NAMALWA (cell line): ENCODE measurements at places on chromosomes 5 and 9.
A peak's percentile ranks its signal among the peaks of the same experiment; 100 is the strongest.

- no peak for DNase-seq
Observed at GRCh38 chr9:136984464-136985026, 1.8 kb downstream of the LCNL1 start.

- peak; percentile 93 for DNase-seq
Observed at GRCh38 chr5:81749561-81750307, 1.2 kb downstream of the SSBP2 start.

DNA sequence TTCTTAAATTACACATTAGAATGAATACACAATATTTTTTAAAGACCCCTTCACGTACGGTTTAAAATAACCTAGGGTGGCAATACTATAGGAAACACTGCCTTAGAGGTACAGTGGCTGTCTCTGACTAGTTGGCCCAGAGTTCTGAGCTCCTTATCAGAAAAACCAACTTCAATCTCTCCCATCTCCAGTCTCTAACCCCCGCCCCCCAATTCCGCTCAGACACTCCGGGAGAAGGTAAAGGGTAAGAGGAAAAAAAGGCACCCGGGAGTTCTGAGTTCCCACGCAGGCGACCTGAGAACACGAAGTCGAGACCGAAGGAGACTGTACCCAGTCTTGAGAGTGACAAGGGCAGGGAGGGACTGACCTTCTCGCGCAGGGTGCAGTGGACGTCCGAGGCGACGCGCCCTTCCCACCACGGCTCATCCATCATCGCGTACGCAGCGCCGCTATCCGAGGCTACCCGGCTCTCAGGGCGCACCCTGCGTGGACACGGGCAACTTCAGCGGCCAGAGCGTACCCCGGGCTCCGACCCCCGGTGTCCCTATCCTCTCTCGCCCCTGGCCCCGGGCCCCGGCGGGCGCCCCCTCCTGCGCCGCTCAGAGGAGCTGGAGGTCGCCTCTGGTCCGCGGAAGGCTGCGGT is 752 bp downstream of the CCNJL start:
- no peak for DNase-seq

- no peak for DNase-seq
Observed at GRCh38 chr5:102628441-102629175, 126.5 kb upstream of the PAM start.

DNA sequence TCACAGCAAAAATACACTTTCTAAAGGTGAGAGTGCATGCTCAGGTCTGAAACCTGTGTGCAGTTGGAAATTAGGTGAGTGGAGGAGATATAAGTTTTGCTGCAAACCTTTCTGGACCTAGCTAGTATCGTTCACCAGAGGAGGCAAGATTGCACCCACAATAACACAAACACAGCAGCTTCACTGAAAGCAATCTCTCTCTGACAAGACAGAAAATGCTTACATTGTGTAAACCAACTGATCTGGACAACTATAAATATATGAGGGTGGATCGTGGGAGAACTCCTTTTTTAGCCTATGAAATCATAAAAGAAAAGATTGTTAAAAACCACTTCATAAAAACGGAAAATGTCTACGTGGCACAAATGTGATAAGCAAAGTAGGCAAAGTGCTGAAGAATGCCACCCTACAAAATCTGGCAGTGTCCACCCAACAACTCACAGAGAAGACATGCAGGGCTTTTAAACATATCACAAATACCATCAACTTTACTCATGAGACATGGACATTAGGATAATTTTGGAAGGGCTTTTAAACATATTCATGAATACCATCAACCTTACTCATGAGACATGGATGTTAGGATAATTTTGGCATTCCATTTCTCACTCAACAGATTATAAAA is 134.3 kb downstream of the CDH18 start:
- DNase-seq = no peak

DNA sequence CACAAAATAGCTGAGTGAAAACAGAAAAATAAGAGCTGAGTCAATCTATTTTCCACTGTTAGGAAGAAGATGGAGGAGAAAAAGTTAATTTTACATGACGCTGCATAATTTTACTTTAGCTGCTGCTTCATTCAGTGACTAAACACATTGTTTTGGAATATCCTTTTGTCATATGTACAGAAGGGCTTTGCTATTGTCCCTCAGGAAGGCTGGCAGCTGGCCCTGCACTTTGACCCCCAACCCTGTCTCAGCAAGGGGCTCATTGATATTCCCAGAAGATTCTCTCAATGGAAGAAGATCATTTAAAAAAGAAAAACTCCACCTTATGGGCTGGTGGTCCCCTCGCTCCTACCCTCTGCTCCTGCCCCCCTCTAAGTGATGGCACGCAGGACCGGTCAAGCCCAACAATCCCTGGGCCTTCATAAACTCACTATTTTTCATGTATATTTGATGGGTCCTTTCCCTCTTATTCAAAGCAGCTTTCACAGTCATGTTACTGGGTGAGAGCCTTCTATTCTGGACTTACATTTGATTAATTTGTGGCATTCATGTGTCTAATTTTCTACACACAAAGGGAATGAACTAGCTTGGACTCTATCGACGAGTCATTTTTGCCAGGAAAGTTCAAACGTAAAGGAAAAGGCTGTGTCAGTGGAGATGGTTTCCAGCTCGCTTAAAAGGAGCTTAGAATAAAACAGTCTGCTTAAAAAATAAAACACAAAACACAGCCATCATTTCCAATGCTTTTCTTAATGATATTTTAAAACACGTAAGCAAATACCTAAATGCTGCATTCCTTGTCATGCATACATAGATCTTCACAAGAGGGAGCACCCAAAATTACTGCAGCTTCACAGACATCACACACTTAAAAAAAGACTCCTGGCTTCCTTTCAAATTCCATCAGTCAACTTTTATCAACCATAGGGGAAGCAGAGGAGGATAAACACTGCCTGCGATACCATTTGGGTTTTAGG is 104.7 kb downstream of the EFNA5 start:
- no peak for DNase-seq

GRCh38 chr5:15611008-15611407 is 111.0 kb downstream of the FBXL7 start:
- DNase-seq = no peak

DNA sequence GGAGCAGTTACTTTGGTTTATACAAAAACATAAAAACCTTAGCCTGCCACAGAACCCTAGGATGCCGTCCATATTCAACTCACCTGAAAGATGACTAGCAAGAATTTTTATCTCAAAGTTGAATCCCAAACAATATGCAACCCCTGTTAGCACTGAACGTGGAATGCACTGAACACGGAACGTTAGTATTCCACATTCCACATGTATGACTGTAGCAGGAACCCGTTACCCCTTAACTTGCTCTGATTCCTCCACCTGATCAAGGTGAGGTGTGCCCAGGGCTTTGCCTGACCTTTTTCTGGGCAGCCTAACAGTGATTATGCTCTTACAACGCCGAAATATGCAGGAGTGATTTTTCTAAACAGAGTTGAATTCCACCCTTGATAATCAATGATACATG is 43.7 kb downstream of the AK8 start:
- no peak for DNase-seq

- DNase-seq = peak; percentile 54
Observed at GRCh38 chr5:112210430-112211005, 208.6 kb downstream of the EPB41L4A start.

- DNase-seq = no peak
Observed at GRCh38 chr5:174725991-174726601, 1.7 kb downstream of the MSX2 start.

DNA sequence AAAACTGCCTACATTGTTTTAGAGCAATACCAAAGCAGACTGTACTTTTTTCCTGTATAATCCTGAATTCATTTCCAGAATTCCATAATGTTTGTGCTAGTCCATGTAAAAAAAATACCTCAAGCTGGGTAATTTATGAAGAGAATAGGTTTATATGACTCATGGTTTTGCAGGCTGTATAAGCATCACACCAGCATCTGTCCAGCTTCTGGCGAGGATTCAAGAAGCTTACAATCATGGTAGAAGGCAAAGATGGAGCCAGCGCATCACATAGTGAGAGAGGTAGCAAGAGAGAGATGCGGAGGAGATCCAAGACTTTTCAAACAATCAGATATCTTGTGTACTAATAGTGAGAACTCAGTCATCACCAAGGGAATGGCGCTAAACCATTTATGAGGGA is 280.3 kb upstream of the CDH9 start:
- no peak for DNase-seq

- DNase-seq = no peak
Observed at GRCh38 chr9:84671586-84672521, 2.3 kb downstream of the NTRK2 start.

GRCh38 chr5:174383210-174384167 is 338.0 kb downstream of the NSG2 start:
- no peak for DNase-seq

DNA sequence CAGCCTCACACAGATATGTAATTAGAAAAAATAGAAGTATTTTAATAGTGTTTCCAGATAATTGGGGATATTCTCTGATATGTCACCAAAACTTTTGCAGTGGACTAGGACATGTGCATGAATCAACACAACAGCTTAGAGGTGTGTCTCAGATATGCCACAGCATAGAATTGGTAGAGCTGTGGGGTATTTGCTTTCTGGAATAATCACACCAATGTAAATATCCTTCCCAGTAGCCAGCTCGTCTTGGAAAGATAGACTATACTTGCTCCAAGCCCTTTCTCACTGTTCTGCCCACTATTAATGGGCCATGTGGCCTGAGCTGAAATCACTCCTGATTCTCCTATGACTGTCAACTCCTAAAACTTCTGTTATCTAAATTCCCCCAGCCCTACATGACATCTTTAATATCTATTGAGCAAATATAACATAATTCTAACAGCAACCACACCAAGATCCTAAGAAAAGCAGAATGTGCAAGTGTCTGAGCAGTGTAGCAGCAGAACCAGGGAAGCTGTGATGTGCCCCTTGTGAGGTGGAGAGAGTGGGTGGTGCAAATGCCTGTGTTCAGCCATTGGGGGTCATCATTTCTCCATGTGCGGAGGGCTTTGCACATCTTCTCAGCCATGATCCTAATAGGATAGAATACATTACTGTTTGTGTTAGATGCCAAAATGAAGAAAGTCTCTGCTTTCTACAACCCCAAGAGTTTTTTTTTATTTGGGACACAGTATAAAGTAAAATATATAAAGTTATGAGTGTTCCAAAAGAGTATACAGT is 65.0 kb downstream of the MELK start:
- DNase-seq = peak; percentile 21

DNA sequence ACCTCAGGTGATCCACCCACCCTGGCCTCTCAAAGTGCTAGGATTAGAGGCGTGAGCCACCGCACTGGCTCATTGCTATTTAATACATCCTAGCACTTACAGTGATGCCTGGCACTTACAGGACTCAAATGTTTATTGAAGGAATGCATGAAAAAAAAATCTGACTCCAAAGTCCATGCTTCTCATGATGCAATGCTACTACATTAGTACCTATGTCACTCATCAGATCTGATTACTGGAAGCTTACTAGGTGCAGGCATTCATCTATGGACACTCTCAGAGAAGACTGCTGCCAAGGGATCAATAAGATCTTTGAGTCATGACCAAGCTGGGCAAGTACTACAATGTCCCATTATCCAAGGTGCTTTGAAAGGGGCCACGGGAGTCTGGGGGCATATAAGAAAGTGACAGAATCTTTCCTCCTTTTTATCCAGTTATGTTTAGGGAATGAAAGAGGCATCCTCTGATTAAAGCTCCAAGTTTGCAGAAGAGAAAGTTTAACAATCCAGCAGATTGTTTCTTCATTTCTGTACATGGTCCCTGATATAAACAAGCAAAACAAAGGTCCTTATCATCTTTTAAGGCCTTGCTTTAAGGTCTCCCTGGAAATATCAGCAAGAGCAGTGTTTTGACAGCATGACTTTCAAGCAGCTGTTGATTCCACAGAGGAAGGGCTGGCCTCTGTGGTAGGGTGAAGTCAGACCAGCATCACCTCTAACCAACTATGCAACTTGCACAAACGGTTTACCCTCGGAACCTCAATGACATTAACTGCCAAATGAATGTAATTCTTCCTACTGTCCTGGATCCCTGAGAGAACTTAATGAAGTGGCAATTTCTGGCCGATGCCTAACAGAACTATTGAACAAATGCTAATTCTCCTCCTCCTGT is 35.9 kb downstream of the ARPC5L start:
- DNase-seq = no peak

DNA sequence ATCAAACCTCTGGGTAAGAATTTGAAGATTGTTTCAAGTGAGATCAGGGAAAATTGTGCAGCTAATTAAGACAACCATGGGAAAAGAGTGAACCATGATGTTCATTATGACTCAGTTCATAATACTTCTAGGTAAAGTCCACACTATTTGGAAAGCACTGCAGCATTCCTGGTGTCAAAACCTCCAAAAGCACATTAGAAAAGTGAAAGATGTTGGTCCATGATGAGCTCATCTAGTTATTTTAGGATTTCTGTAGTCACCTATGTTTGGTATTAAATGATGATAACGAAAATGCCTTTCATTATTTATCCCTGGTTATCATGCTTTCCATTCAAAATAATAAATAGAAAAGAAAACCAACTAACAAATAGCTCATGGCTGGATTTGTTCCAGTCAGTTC is 49.1 kb downstream of the PTCD2 start:
- DNase-seq = no peak

DNA sequence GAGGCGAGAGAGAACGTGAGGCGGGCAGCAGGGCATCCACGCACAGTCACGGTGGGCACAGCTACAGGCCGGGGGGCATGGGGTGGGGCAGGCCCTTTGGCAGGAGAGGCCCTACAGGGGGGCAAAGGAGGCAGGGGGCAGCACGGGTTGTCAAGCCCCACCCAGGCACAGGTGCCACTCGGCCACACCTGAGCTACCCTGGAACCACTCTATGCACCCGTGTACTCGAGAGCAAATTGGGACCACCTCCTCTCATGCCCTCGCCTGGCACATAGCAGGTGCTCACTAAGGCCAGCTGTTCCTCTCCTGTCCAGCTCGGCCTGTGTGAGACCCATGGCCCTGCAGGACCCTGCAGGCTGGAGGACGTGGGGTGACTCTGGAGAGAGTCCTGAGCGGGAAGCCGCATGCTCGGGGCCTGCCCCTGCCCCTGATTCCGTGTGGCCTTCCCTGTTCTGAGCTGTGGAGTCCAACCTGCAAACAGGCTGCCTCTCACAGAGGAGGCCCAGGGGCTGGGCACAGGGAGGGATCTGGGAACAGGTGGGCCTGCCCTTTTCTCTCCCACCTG is 31.4 kb upstream of the SARDH start:
- DNase-seq = no peak

DNA sequence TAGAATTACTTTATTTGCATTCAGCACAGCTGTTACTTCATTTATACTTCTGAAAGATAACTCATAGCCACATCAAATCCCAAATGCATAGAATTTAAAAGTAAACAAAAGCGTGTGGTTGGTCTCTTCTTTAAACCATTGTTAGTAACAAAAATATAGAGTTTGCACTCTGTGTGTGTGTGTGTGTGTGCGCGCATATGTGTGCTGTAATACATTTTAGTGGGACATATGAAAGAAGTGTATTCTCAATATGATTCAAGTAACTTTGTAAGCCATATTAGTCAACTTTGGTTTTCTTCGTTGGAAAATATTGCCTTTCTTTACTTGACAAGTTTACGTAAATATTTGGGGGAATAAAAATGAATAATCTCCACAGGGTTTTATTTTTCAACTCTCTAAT is 106.1 kb upstream of the PRRC1 start:
- no peak for DNase-seq

- DNase-seq = no peak
Observed at GRCh38 chr9:20558566-20559016, 63.7 kb downstream of the MLLT3 start.

GRCh38 chr9:85892401-85892800 is 48.5 kb upstream of the NAA35 start:
- no peak for DNase-seq
